A172 (cell line): ENCODE measurements at places on chromosomes 3 and 15.

DNA sequence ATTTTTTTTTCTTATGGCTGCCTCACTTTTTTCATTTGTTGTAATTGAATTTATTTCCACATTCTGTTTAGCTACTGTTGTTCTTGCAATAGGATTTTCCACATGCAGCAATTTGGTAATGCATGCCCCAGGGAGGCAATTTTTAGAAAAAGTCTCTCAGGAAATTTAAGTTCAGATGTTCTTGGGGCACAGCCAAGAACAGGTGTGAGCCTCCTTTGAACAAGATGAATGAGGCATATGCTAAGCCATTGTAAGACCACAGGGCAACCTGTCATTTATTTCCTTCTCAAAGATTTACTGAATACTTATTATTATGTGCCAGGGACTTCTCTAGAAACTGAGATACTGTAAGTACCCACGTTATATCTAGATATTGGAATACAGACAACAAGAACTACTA, 549.5 kb downstream of the DIPK2A start:
- DNase-seq = no peak

DNA sequence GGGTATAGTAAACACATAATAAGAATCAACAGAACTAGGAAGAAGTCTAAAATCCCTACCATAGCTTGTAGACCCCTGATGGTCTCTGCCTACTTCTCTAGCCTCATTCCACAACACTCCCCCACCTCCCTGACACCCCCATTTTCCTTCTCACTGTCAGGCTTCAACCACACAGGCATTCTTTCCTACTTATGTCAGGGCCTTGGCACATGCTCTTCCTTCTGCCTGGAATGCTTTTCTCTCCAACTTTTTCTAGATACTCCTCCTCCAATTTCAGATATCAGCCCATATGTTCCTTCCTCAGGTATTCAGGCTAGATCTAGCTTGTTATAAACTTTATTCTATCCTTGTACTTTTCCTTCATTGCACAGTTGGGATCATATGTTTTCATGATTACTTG, 106.0 kb upstream of the MRPL3 start:
- no peak for DNase-seq

DNA sequence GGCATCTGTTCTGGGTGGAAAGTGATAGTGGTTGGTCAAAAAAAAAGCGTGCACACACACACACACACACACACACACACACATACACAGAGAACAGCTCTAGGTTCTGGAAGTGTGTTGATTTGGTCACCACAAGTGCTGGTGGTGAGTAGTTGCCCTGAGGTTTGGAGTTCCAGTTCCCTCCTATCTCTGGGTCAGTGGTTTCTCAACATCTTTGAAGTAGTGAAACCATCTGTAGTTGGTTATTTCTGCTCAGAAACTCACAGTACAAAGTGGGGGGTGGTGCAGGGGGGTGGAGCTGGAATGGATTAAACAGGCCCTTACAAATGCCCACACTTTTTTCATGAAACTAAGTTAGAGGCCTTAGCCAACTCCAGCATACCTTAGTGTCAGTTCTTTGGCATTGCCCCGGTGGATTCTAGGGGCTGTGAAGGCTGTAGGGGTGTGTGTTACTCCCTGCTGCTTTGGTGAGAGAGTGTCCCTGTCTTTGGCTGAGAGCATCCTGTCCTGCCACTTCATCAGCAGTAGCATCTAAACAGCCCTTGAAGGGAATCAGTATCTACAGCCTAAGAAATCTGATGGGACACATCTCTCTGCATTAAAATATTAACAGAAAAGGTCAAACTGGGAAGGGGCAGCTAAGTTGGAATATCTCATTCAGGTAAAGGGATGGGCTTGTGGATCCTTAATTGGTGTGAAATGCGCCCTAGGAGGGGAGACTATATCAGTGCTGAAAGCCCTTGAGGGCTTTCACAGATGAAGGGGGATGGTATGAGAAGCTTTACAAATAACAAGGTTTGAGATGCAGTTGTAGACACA, 20.6 kb downstream of the SMAD3 start:
- no peak for DNase-seq

- DNase-seq = no peak
These were observed 913 bp upstream of the WNT7A start for GRCh38 chr3:13880811-13881156.

GRCh38 chr3:111538681-111539083, 3.3 kb upstream of the CD96 start:
- DNase-seq = peak; percentile 54
